Esophagus squamous epithelium (tissue), 5 donors: ENCODE measurements at places on chromosomes 1 and 21. TPM values are rescaled to one million over a fixed set of nuclear protein-coding genes. Genes with fewer than 3 reads are reported as not detected.

Gene TP73
- total RNA-seq = 8.8 TPM

DNA sequence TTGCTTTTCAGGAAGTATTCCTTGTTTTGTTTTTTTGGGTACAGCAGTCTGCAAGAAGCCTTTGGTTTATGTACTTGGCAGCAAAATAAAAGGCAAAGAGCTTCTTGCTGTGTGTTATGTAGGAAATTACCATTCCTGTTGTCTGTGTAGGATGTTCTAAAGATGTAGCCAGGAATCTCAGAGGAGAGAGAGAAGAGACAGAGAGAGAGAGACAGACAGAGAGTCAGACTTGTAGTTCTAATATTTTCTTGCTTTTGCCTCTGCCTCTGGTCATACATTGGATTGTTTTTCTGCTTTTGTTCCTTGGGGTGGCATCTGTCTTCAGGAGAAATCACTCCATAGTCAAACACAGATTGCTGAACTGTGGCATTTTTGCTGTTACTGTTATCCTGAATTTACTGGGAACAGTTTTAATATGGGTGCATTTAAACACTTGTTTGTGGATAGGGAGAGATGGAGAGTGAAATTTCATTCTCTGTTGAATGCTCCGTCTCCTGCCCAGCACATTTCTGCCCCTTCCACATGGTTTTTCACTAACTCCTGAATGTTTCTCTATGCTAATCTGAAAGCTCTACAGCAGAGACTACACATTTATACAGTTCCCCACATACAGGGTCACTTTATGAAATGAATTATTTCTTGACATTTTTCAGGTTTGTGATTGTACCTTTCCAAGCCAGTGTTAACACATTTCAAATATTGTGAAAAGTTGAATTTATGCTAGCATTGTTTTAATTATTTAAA lies 49.8 kb downstream of the POU2F1 start:
- no peaks in the 10 kb centered on the region for H3K27me3 ChIP-seq
- H3K4me3 ChIP-seq = no peak overlapping the region
- peaks cover 28% of the 10 kb centered on the region for H3K4me1 ChIP-seq
- H3K27ac ChIP-seq = no peak overlapping the region
- H3K36me3 ChIP-seq = no peaks in the 10 kb centered on the region

Gene SEMA6C
- total RNA-seq = 1.1 TPM

- no peaks in the 10 kb centered on the region for H3K27me3 ChIP-seq
- no peak for DNase-seq
- H3K36me3 ChIP-seq = peaks cover 98% of the 10 kb centered on the region
- H3K4me3 ChIP-seq = no peak overlapping the region
- H3K4me1 ChIP-seq = no peaks in the 10 kb centered on the region
Measured at GRCh38 chr1:203818399-203818798, 23.0 kb downstream of the ZBED6 start.

GRCh38 chr1:170064821-170065220 lies 9.7 kb downstream of the KIFAP3 start:
- no peak for DNase-seq
- H3K27ac ChIP-seq = no peak overlapping the region
- no peaks in the 10 kb centered on the region for H3K27me3 ChIP-seq
- H3K36me3 ChIP-seq = no peaks in the 10 kb centered on the region

Gene SPRR2F
- total RNA-seq = 221 TPM

Gene GABRD
- not detected for total RNA-seq

GRCh38 chr1:232334811-232335210 lies 295.1 kb downstream of the SIPA1L2 start:
- no peaks in the 10 kb centered on the region for H3K36me3 ChIP-seq
- no peak overlapping the region for H3K4me3 ChIP-seq
- H3K27ac ChIP-seq = peak overlapping the region; percentile 70
- no peaks in the 10 kb centered on the region for H3K27me3 ChIP-seq

DNA sequence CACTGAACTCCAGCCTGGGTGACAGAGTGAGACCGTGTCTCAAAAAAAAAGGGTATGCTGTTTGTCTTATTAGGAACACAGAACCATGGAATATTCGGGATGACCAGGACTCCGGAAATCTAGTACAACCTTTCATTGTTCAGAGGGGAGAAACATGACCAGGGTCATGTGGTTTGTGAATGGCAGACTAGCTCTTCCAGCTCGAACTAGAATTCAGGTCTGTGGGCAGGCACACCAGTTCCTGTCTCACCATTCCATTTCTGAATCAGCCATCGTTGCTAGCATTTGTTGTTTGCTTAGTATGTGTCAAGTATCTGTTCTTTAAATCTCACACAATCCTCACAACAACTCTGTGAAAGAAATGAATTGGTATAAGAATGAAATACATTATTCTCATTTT lies 50.9 kb downstream of the MDM4 start:
- no peaks in the 10 kb centered on the region for H3K36me3 ChIP-seq
- H3K27ac ChIP-seq = no peak overlapping the region
- no peak for DNase-seq
- no peaks in the 10 kb centered on the region for H3K4me1 ChIP-seq
- no peaks in the 10 kb centered on the region for H3K27me3 ChIP-seq
- H3K4me3 ChIP-seq = no peak overlapping the region

Gene CLDN19
- total RNA-seq = not detected

- H3K36me3 ChIP-seq = no peaks in the 10 kb centered on the region
- peaks cover 16% of the 10 kb centered on the region for H3K4me1 ChIP-seq
- no peak overlapping the region for H3K27ac ChIP-seq
- DNase-seq = no peak
- no peak overlapping the region for H3K4me3 ChIP-seq
Measured at GRCh38 chr1:183096894-183097293, 73.7 kb downstream of the LAMC1 start.

Gene ANGPTL3
- not detected for total RNA-seq

DNA sequence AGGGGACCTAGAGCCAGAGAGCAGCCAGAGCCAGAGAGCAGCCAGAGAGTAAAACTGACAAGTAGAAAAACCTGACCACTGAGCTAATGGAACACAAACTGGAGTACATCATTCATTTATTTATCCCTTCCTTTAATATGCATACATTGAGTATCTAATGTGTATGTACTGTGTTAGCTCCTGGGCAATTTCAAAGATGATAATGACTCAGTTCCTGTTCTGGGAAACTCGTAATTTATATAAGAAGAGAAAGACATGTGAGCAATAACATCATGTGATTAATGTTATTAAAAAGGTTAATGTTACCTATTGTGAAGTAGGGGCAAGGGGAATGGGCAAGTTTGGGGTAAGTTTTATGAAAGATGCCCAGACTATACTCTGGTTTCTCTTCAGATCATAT lies 199.9 kb downstream of the TNR start:
- no peaks in the 10 kb centered on the region for H3K36me3 ChIP-seq
- H3K4me3 ChIP-seq = no peak overlapping the region
- DNase-seq = no peak
- H3K27me3 ChIP-seq = no peaks in the 10 kb centered on the region
- no peak overlapping the region for H3K27ac ChIP-seq

GRCh38 chr1:113388621-113389358 lies 1.5 kb upstream of the MAGI3 start:
- peak overlapping the region; percentile 91 for H3K4me3 ChIP-seq
- no peaks in the 10 kb centered on the region for H3K36me3 ChIP-seq
- DNase-seq = no peak
- H3K27me3 ChIP-seq = no peaks in the 10 kb centered on the region
- H3K4me1 ChIP-seq = peaks cover 41% of the 10 kb centered on the region

GRCh38 chr1:43438953-43439581 lies 14.7 kb downstream of the HYI start:
- H3K27me3 ChIP-seq = no peaks in the 10 kb centered on the region
- H3K4me1 ChIP-seq = no peaks in the 10 kb centered on the region
- H3K27ac ChIP-seq = no peak overlapping the region
- no peak overlapping the region for H3K4me3 ChIP-seq

GRCh38 chr1:154961207-154962155 lies at the start of gene PYGO2:
PYGO2 (minus strand) TSS chr1:154961782; CDS start chr1:154961576, 206 bp downstream.
- H3K4me1 ChIP-seq = peaks cover 21% of the 10 kb centered on the region
- H3K36me3 ChIP-seq = peaks cover 16% of the 10 kb centered on the region
- DNase-seq = no peak
- H3K27me3 ChIP-seq = no peaks in the 10 kb centered on the region

DNA sequence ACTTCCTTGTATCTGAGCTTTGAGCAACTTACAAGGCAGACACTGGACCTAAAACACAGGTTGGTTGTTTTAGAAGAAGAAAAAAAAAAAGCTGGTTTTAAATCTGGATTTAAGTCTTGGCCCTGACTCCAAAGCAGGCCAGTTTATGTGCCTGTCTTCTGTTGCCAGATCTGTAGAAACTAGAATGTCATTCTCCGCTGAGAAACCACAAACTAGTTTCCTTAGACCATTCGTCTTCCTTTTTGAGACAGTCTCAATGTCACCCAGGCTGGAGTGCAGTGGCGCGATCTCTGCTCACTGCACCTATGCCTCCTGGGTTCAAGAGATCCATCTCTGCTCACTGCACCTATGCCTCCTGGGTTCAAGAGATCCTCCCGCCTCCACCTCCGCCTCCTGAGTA lies 33.9 kb downstream of the APP start:
- no peak overlapping the region for H3K27ac ChIP-seq
- no peaks in the 10 kb centered on the region for H3K27me3 ChIP-seq
- peaks cover 46% of the 10 kb centered on the region for H3K4me1 ChIP-seq
- no peak overlapping the region for H3K4me3 ChIP-seq
- H3K36me3 ChIP-seq = no peaks in the 10 kb centered on the region

DNA sequence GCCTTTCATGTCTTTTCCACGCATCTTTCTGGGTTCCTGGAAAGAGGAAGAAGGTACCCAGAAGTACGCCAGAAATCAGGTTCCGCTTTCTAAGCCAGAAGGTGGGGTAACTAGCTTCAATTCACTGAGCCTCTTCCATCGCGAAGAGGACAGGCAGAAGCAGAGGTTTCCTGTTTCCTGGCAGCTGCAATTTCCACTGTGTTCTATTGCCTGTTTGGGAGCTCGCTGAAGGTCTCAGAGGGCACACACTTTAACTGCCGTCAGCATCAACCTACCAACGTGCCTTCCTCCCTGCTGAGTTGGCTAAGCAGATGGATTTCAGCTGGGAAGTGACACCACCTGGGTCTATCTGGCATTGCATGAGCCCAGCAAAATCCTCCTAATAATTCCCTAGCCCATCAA lies 10.0 kb downstream of the NCF2 start:
- no peak for DNase-seq
- no peaks in the 10 kb centered on the region for H3K36me3 ChIP-seq
- no peaks in the 10 kb centered on the region for H3K27me3 ChIP-seq
- no peaks in the 10 kb centered on the region for H3K4me1 ChIP-seq
- H3K4me3 ChIP-seq = no peak overlapping the region
